ENCODE measurements at places on chromosomes 7 and 10. TPM values are rescaled to one million over a fixed set of nuclear protein-coding genes. Genes with fewer than 3 reads are reported as not detected.

AKR1D1 gene
- total RNA-seq = not detected

RPEL1 gene
- 0.13 TPM for total RNA-seq

SLC26A4 gene
- 3.4 TPM for total RNA-seq

DNA sequence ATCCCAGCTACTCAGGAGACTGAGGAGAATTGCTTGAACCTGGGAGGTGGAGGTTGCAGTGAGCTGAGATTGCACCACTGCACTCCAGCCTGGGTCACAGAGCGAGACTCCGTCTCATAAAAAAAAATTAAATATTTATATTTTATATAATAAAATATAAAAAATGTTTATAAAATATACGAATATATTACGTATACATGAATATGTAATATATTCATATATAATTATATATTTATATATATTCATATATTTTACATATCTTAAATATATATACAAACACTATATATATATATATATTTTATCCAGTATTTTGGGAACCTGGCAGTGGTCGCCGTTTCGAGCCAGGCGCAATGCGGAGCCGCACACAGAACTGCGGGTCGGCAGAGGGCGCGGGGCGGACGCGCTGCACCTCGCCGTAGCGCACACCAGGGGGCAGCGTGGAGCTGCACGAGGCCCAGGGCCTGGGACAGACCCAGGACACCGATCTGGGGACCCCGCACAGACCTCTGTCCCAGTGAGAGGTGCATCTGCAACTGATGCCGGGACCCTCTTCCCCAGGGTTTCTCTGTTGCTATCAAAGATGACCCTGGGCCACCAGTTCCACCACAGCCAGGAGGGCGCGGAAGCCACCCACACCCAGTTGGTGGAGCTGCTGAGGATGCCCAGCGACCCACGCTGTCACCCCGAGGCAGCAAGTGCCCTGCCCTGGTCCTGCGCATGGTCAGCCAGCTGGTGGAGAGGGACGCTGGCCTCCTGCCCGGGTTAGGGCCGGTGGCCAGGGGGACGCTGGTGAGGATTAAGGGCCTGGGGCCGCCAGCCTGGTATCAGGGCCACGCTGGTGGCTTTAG, 22.7 kb downstream of the AP5Z1 start:
- DNase-seq = no peak

GRCh38 chr7:150990416-150991186, at the start of gene NOS3:
Gene NOS3 (plus strand): TSS chr7:150991017. CDS start chr7:150993804, 2,787 bp downstream.
- DNase-seq = no peak

GRCh38 chr7:105806592-105807447, 69.6 kb downstream of the ATXN7L1 start:
- peak; percentile 30 for DNase-seq

DNA sequence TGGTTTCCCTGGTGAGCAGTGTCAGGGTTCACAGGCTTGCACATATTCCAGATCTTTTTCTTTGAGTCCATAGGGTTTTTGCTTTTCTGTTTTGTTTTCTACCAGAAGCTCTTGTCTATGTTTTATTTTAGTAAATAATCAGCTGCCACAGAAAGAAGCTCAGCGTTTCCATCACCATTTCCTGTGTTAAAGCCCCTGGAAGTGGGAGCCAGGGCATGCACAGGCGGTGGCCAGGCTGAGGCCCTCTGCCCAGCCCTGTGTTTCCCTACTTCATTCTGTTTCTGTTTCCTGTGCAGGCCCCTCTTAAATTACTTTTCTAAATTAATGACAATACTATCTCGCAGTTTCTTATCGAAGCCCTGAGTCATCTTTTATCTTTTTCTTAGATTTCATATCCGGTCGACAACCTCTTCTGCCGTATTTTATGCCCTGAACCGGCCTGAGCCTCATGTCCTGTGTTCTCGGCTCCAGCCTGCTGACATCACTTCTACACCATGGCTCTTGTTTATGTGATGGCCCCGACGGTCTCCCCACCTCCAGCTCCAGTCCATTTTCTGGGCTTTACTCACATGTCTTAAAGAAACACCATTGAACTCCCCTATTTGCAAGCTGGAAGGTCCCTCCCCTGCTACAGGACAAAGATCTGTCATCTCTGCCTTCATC, 442.2 kb downstream of the TCERG1L start:
- no peak for DNase-seq

DNA sequence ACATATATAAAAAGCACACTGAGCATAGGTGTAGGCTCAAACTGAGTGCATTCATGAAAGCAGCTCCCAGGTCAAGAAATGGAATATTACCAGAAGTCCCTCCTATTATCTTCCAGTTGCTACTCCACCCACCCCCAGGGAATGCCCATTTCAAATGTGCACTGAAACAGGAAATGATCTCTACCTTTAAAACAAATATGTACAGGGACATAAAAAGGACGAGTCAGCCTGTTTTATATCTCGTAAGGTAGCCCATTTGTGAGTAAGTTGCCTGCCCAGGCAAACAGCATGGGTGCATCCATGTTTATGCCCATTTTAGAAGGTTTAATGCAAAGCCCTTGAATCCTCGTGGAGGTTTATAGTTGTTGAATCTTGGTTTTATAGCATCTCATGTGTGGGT, 10.4 kb downstream of the FFAR4 start:
- DNase-seq = no peak

DNA sequence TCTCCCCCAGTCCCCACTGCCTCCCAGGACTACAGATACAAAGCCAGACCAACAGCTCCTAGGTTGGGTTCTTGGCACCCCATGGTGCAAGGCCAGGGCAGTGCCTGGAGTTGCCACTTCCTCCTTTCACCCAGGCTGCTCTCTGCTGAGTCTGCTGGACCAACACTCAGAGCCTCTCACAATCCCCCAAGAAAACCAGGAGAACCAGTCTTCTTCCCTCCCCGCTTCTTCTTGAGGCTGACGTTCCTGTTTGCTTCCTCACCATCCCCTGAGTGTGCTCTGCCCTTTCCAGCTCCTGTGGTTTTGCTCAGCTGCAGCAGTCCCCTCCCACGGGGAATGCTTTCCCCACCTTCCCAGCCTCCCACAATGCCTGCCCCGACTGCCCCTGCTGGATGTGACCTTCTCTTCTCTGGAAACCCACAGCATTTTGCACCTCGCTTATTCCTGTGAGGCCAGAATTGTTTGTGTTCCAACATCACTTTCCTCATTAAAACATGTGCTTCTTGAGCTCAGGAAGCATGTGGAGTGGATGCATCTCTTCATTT, 89.9 kb downstream of the GOLGA7B start:
- no peak for DNase-seq

DNA sequence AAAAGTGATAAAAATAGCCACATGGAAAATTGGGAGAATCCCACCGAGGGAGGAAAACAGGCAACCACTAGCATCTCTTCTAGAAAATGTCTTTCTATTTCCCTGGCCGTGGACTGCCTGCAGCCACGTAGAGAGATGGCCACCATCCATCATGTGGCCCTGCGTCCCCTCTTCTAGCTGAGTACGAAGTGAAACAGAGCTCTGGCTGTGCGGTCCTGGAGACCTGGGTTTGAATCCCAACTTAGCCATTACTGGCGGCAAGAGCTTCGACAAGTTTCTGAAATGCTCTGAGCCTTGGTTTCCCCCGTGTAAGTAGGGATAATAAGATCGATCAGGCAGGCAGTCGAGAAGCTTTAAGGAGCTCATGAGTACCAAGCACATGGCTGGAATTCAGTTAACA, 32.9 kb downstream of the ZCCHC24 start:
- no peak for DNase-seq

- no peak for DNase-seq
These were observed 46.3 kb upstream of the TM9SF3 start for GRCh38 chr10:96632974-96633710.

GRCh38 chr10:70603449-70603801, 884 bp upstream of the PRF1 start:
- no peak for DNase-seq
